Epithelial cell of proximal tubule (primary cell): ENCODE measurements at places on chromosomes 16 and 17.

GRCh38 chr17:80262291-80262690, 1.6 kb downstream of the RNF213 start:
- no peak for DNase-seq

DNA sequence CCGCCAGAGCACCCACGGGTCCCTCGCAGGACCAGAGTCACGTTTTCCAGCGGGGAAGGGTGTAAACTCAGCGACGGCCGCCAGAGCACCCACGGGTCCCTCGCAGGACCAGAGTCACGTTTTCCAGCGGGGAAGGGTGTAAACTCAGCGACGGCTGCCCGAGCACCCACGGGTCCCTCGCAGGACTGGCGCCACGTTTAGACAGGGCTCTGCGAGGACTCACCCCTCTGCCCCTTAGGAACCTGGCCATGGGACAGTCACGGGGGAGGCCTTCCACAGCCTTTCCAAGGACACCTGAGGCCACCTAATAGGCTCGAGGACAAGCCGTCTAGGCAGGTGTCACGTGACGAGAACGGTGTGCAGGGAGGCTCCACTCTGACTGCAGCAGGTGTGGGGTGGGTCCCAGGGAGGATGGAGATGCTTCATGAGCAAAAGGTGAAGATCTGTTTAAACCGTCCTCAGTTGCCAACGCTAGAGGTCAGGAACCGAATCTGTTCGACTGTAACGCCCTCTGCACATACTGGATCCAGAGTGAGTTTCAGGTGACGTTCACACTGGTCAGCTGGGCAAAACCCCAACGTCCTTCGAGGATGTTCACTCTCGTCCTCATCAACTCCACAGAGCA, 48.0 kb upstream of the METRNL start:
- no peak for DNase-seq

- DNase-seq, result no peak
Measured at GRCh38 chr17:7058831-7059447, 15.0 kb upstream of the SLC16A11 start.

GRCh38 chr16:53914736-53915135, 210.8 kb downstream of the FTO start:
- DNase-seq, result no peak

- no peak for DNase-seq
Measured at GRCh38 chr17:20085283-20085845, 76.2 kb downstream of the SPECC1 start.

DNA sequence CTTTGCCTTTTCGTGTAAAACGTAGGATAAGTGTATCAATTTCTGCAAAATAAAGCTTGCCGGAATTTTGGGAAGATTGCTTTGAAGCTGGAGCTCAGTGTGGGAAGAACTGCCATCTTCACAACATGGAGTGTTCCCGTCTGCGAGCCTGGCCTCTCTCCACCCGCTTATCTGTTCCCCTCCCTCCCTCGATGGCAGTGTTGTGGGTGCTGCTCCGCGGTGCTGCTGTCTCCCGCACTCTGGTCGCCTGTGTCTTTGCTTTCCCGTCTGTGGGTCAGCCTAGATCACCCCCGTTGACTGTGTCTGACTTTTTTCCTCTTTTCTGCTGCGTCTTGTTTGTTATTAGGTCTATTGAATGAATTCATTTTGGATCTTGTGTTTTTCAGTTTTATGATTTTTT, 17.0 kb downstream of the ACSF3 start:
- no peak for DNase-seq

DNA sequence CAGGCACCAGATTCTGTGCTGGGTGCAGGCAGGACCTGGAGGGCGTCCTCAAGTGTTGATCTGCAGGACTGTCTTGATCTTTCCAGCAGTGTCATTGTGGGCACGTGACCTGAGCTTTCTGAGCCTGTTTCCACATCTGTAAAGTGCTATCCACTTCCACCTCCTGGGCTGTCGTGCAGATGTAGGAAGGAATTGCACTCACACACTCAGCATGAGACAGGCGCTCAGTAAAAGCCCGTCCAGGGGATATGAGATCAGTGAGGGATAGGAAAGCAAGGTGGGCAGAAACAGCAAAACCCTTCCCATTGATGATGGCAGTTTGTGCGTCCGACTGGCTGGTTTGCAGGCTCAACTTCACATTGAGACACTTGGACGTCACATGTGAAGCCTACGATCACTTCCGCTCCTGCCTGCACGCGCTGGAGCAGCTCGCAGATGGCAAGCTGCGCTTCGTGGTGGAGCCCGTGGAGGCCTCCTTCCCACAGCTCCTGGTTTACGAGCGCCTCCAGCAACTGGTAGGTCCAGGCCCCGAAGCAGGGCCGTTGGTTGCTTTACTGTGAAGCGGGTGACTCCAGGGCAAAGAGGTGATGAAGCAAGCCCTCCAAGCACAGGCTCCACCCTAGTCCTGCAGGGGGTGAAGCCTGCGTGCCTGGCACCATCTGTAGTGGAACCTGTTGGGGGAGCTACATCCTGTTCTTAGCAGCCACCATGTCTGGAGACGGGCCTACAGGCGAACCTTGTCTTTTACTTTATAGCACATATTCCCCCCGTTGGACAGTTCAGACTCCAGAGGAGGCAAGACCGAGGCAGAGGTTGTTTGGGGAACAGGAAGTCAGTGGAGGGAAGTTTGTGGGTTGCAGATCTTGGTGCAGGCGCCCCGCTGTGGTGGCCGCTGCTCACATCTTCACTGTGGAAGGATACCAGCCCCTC, 23.0 kb downstream of the METTL22 start:
- no peak for DNase-seq

- no peak for DNase-seq
Measured at GRCh38 chr17:31266042-31266441, 31.0 kb downstream of the OMG start.

DNA sequence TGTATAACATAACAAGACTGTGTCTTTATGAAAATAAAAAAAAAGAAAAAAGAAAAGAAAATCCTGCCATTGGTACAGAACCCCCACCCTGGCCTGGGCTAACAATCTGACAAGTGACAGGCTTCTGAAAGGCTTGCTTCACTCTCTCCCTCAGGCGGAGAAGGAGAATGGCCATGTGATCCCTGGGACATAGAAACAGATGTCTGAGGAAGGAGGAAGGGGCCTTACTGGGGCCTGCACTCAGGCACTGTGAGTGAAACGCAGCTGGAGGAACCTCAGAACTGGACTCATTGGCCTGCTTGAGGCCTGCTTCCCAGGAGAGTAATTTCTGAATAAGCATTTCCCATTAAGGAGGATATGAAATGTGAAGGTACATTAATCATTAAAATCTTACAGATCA, 17.5 kb downstream of the MAP3K14 start:
- DNase-seq, result no peak

- DNase-seq, result no peak
Measured at GRCh38 chr16:89139907-89140361, 31.6 kb upstream of the CDH15 start.

DNA sequence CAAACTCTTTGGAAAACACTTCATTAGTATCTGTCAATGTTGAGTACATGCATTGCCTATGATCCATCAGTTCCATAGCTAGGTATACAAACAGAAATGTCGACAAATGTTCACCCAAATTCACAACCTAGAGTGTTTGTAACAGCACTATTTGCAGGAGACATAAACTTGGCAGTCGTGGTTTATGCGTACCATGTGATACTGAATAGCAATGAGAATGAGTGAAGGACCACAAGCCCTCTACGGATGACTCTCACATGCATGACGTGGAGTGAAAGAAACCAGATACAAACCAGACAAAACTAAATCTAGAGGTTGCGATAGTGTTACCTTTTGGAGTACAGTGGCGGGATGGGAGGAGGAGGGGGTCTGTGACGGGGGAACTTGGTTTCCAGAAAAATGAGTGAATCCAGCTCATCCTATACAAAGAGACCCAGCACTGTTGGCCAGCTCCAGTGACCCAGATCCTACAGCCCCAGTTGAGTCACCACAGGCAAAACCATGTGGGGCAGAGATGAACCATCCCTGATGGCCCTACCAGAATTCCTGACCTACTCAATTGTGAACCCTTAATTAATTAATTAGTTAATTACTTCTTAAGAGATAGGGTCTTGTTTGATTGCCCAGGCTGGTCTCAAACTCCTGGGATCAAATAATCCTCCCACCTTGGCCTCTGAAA, 15.9 kb upstream of the ULK2 start:
- no peak for DNase-seq

GRCh38 chr17:27315322-27315721, 21.4 kb downstream of the WSB1 start:
- peak; percentile 85 for DNase-seq

- DNase-seq, result no peak
Measured at GRCh38 chr16:4976611-4977145, 18.5 kb downstream of the SEC14L5 start.

DNA sequence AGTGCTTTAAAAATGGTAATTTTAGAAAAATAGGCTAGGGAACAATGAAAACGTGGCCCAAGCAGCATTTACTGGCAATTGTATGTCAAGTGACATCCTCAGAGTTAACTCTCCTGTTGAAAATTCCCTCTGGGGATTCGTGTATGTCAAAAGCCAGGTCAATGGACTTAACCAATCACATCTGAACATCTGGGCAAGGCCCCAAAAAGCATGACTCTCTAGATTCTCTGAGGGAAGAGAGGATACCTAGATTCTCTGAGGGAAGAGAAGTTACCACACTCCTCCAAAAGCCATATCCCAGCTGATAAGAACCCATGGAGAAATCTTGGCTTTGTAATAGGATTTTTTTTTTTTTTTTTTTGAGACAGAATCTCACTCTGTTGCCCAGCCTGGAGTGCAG, 23.5 kb downstream of the NFE2L1 start:
- no peak for DNase-seq

DNA sequence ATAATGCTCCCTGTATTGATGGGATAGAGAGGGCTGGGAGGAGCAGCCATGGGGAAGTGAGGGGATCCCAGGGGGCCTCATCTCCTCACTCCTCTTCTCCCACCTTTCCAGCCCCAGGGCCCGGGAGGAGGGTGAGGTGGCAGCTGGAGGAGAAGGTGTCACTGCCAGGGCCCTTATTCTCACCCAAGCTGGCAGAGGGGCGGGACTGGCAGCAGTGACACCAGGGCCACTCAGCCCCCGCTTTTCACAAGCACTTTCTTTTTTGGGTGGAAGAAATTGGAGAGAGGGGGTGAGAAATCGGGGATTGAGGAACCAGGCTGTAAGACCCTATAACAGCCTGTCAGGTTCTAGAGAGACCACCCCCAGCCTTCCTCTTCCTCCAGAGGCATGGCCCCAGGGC, 2.4 kb upstream of the TBX21 start:
- no peak for DNase-seq

- DNase-seq, result peak; percentile 82
Measured at GRCh38 chr17:27888945-27889344, 4.2 kb downstream of the LYRM9 start.

DNA sequence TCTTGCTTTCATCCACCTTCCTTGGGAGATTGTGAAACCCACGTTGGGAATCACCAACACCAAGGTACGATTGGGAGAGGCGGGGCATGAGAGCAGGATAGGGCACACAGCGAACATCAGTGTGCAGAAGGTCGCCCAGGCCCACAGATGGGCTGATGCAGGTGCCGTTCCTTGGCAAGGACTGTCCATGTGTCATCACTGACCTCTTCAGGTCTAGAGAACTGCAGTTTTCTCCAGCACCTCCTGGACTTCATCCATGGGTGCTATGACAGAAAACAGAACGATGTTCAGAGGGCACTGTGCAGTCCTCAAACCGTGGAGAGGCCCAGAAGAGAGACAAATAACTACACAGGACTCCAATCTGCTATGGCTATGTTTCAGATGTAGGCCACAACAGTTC, 23.9 kb upstream of the TAT start:
- DNase-seq, result no peak

GRCh38 chr17:64982139-64982915, 63.0 kb upstream of the LRRC37A3 start:
- no peak for DNase-seq

- no peak for DNase-seq
Measured at GRCh38 chr17:49431743-49432142, 17.1 kb upstream of the PHB1 start.
